Transverse colon (tissue), 4 donors: ENCODE measurements at places on chromosomes 11 and 22. TPM values are rescaled to one million over a fixed set of nuclear protein-coding genes. Genes with fewer than 3 reads are reported as not detected.

- no peak for DNase-seq
Observed at GRCh38 chr22:32339190-32340012, 18.3 kb upstream of the RFPL3 start.

The YPEL4 gene
- total RNA-seq: 0.68 TPM

The ELMOD1 gene
- total RNA-seq: not detected

- no peak for DNase-seq
Observed at GRCh38 chr22:30312053-30312452, 14.7 kb downstream of the TBC1D10A start.

DNA sequence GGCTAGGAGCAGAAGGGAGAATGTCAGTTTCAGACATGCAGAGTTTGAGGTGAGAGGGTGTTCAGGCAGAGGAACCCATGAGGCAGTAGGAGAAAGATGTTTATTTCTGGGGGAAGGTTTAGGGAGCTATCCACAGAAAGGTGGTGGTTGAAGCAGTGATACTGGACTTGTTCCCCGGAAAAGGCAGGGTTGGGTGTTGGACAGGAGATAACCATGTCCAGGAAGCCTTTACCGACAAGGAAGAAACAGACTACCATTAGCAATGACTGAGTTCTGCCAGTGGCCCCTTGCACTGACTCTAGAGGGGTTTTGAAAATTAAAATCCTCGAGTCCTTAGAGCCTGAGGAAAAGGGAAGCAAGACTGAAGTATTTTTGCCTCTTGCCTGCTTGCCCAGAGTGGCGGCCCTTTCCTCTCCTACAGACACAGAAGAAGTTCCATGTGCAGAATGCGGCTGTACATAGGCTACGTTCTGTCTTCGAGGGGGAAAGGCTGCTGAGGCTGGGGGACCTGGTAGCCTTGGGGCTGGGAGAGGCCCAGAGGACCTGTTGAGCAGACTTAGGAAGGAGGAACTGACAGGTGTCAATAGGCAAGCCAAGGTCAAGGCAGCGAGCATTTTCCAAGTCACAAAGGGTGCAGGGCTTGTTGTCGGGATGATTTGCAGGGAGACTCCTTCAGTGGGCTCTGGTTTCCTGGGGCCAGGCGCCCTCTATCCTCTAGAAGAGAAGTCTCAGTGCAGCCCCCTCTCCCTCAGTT, 146.7 kb downstream of the LDLRAD3 start:
- no peak for DNase-seq

DNA sequence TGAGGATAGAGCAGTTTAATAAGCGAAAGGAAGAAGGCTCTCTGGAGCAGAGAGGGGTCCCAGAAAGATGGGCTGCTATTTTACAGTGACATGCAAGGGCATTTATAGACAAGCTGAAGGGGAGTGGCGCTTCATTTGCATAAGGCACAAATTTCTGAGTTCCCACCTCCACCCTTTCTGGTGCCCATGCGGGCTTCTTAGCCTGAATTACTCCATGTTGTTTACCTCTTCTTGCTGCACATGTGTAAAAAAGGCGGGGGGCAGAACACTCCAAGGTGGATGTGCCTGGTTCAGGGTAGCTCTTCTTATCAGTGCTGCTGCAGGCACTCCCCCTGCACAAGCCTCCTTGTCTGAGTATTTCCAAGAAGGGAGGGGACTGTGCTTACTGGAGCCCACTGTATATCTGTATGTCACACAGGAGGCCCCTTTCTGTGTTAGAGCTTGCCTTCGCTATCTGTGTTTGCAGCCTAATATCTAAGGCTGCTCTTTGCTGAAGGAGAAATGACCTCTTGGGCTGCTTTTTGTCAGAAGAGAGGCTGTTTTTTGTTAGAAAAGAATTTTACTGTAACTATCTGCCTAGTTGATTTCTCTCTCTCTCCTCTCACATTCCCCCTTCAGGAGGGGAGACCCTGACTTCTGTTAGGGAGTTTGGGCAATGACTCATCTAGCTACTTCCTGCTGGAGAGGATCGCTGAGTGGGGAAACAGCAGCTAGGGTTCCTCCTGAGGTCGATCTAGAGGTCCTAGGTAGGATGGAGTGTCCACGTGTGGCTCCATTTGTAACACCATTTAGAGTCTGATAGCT, 1057.0 kb upstream of the CNTN5 start:
- DNase-seq: no peak

GRCh38 chr11:95304777-95305176, 73.8 kb upstream of the SESN3 start:
- no peak for DNase-seq

The SEPTIN5 gene
- 7.3 TPM for total RNA-seq

The CCND1 gene
- 26.4 TPM for total RNA-seq

The RPS6KB2 gene
- 53.5 TPM for total RNA-seq

GRCh38 chr11:92397221-92397755, 172.7 kb downstream of the FAT3 start:
- DNase-seq: no peak

DNA sequence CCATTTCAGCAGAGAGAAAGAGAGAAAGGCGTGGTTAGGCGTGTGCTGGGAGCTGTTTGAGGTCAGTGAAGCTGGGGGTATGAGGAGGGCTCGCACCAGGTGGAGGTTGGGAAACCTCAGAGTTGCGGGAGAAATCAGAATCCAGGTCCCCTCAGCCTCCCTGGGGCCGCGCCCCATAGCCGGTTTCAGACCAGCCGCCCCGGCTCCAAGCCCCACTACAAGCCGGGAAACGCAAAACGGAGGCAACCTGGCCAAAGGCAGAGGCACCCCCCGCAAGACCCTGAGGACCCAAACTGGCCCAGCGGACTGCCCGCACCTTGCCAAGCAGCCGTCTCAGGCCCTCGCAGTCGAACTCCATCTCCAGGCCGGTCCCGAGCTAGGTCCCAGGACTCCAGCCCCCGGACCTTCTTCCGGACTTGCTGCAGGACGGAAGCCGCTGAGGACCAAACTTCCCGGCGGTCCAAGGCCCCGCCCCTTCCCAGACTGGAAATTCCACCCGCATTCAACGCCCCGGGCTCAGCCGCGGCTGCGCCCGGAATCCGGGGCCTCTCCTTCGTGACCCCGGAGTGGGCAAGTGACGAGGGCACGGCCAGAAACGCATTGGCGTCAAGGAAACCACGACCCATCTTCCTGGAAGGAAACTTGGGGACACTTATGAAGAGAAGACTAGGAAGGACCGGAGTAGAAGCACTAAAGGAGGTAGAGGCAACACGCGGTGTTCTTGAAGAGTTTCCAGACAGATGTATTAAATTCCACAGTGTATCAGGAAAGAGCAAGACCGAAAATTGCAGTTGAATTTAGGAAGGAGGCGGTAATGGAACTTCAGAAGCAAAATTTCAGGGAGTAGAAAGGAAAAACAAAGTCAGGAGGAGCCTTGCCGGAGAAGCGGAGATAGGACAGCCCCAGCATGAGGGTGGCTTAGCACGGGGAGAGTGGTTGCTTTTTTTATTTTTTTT, at the start of gene UEVLD:
UEVLD (minus strand) TSS at position 438 of the 956 bp plus-strand sequence; CDS start at position 358, 80 bp downstream.
- DNase-seq: peak; percentile 91

- no peak for DNase-seq
Observed at GRCh38 chr11:120923866-120924508, 99.9 kb upstream of the TBCEL start.
